ENCODE measurements at places on chromosomes 12 and 14.

DNA sequence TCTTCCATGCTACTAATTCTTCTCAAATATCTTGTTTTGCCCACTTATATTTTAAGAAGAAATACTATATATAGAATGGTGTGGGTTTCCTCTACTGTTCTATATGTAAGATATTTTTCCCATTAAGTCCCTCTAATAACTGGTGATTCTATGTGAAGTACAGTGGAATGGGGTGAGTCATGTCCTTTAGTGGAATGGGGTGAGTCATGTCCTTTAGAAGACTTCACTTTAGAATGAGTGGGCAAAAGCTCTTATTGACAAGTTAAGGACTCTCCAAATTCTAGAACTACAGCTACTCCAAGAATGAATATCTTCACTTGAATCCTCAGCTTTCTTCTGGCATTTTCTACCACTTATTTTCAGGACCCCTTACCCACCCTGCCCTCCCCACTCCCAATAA is 349.9 kb downstream of the ETNK1 start:
- no peak for DNase-seq

- no peak for DNase-seq
Observed at GRCh38 chr12:104603545-104603973, 146.8 kb downstream of the CHST11 start.

- no peak for DNase-seq
Observed at GRCh38 chr14:103611215-103611614, 17.8 kb upstream of the KLC1 start.

- DNase-seq = no peak
Observed at GRCh38 chr12:16225692-16226091, 51.8 kb downstream of the SLC15A5 start.

- no peak for DNase-seq
Observed at GRCh38 chr12:78293059-78293686, 462.5 kb downstream of the NAV3 start.

DNA sequence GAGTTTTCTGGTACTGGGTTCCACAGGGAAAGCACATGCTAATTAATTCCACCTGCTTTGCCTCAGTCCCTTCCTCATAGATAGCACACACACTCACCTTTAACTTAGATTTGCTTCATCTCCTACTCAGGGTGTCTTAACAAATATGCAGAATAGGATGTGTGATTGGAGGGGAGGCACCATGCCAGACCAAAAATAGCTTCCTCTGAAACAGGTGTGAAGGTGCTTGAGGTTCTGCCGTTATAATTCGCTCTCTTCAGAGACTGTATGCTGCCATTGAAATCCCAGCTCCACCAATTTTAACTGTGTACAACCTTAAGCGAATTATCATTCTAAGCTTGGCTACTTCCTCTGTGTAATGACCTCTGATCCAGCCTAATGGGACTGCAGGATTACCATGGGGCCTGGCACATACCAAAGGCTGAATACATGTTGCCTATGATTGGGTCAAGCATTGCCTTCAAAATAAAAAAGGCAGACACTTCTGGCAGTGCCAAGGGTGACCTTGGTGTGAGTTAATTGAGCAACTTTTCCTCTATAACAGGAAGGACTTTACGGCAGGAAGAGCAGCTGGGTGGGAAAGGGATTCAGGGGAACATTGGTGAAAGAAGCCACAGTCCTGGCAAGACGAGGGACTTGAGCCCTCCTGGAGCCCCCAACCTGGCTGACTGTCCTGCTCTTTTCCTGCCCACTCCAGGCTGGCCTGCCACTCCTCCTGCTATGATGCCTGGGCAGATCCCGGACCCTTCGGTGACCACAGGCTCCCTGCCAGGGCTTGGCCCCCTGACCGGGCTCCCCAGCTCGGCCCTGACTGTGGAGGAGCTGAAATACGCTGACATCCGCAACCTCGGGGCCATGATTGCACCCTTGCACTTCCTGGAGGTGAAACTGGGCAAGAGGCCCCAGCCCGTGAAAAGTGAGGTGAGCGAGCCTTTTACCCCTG is 9.7 kb downstream of the JDP2 start:
- no peak for DNase-seq

DNA sequence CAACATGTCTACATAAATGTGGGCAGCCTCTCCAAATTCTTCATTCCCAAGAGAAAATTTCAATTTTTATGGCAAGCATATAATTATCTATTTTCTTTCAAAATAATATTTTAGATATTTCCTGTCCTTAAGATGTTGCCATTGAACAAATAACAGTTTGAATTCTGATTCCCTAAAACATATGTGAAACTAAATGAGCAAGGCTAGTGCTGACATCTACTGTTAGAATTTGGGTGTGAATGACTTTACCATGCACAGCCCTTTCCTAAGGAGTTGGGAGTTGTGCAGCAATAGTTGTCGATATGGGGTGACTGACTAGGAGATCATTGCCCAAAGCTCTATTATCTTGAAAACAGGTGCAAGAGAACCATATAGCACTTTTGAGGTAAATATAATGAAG is 108.2 kb upstream of the SLC38A4 start:
- DNase-seq = peak; percentile 3

DNA sequence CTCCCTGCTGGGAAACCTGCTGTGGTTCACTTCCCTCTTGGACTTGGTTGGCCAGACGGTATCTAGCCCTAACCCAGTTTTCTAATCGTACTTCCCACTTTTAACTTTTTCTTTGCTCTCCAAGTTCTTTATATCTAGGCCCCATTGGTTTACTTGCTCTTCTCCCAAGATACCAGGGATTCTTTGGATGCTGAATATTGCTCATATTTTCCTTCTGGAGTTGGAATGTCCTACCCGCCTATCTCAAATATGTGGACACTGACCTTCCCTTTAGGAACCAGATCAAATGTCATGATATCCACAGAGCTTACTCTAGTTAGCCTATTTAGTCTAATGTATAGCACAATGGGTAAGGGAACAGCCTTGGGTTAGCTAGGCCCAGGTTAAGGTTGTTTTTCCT is 228.6 kb downstream of the DACT1 start:
- no peak for DNase-seq

GRCh38 chr14:77691259-77691658 is 16.6 kb downstream of the ALKBH1 start:
- DNase-seq = no peak

DNA sequence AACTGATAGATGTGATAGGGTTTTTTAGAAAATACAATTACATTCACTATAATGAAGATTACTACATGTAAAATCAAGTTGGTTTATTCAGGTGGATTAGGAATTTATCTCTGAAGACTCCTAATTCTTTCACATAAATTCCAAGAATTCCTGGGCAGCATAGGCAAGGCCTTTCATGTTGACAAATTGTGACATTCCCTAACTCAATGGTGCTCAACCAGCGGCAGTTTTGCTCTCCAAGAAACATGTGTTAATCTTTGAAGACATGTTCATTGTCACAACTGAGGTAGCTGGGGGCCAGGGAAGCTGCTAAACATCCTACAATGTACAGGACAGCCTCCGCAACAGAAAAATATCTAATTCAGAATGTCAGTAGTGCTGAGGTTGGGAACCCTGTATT is 46.3 kb downstream of the PTPRQ start:
- DNase-seq = no peak

- DNase-seq = peak; percentile 35
Observed at GRCh38 chr14:75562089-75562488, 16.3 kb upstream of the FLVCR2 start.

- DNase-seq = no peak
Observed at GRCh38 chr12:116693286-116694227, 44.3 kb downstream of the SPRING1 start.

DNA sequence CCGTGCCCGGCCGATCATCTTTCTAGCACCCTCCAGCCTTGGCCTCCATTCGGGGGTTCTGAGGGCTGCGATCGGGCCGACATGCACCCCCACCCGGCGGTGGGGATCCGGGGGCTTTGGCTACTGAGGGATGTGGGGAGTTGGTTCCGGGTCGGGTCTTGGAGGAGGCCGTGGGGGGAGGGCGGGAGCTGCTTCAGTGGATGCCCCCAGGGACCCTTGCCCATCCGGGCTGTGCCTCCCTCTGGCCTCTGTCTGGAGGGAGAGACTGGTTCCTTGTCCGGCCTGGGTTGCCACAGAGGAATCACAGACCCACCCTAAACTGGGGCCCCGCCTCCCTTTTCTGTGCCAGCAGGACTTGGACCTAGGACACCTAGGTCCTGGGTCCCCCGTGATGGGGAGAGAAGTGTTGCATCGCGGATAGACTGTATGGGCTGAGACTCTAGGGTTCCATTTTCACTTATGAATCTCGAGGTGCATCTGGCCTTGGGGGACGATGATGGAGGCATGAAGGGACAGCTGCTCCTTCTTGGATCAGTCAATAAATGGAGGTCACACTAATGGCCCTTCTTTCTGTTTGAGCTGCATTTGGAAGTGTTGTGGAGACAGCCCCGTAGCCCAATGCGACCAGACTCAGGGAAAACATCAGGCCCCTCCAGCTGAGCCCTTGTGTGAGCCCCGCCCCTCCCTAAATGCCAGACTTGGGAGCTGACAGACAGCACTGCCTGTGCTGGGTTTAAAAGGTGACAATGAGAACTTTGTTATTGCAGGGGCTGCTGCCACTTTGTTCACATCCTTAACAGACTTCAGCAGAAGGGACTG is 577 bp downstream of the DTX3 start:
- no peak for DNase-seq

DNA sequence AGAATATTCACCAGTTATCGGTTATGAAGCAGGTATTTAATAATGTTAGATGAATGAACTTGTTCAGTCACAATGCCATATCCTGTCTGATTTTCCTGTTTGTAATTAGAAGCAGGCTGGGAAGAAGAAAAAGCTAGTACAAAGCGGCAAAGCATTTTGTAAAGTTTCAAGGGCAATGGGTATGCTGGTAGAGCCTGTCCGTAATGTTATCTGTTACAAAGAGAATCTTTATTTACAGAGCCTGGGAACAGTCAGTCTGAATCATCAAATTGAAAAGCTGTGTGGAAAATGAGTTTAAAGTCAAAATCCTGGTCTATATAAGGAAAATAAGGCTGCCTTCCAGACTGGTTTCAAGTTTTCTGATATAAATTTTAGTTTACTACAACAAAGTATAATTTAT is 40.5 kb downstream of the PARP11 start:
- no peak for DNase-seq

- DNase-seq = no peak
Observed at GRCh38 chr12:39772821-39773259, 153.2 kb upstream of the ABCD2 start.

- DNase-seq = no peak
Observed at GRCh38 chr14:62209287-62209899, 447.2 kb downstream of the SNAPC1 start.

- DNase-seq = peak; percentile 10
Observed at GRCh38 chr14:102200690-102201352, 61.1 kb downstream of the WDR20 start.

DNA sequence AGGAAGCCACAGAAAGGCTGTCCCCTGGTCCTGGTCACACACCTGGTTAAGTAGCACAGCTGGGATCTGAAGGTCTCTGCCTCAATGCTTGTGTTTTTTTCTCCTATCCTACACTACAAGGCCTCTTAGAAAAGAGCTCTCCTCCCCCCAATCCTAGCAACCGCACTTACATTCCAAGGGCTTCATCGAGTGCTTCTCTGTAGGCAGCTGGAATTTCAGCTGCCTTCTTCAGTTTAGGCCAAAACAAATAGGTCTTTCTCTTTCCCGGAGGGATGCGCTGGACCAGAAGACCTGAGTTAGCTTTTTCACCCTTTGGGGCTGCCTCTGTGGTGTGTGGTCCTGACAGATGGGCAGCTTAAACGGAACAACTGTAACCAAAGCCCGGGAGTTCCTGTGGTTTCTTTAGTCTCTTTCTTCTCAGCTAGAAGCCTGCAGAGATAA is 109.7 kb downstream of the GPATCH2L start:
- no peak for DNase-seq

DNA sequence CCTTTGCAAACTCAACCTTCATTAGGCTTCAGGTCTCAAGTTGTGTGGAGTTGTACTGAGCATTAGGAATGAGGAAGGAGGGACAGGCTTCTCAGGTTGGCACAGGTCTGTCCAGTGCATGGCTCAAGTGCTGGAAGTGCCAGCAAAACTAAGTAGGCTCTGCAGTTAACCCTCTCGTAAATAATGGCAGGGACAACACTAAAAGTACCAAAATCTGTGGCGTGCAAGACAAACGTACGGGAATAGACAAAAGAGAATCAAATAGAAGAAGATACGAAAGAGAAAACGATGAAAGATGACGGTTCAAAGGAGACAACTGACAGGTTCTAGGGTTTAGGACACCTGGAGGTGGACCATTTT is 612 bp downstream of the TRAPPC6B start:
- DNase-seq = no peak

DNA sequence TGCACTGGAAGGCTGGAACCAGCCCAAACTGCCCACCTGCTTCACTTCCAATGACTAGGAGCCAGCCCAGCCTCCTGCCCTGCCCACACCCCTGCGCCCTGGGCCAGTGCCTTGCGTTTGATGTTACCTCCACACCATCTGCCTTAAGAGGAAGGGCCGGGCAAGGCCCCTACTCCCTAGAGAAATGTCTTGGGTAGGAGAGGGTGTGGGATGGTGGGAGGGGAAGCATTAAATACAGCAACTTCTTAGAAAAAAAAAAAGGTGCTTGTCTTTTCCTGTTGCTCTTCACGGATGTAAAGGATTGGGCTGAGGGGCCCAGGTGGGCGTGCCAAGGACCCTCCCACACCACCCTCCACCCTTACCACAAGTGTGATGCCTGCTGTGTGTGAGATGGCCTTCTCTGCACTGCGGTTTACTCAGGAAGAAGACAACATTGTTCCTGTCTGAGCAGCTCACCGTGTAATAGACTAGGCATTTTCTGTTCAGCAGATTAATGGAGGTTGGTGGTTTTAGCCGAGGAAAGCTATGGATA is 99.9 kb downstream of the NINJ2 start:
- peak; percentile 75 for DNase-seq

GRCh38 chr12:94304566-94305061 is 155.1 kb downstream of the CEP83 start:
- DNase-seq = no peak

- no peak for DNase-seq
Observed at GRCh38 chr12:2735432-2735831, 59.3 kb upstream of the FKBP4 start.

- DNase-seq = no peak
Observed at GRCh38 chr14:56752428-56752827, 57.9 kb downstream of the OTX2 start.

DNA sequence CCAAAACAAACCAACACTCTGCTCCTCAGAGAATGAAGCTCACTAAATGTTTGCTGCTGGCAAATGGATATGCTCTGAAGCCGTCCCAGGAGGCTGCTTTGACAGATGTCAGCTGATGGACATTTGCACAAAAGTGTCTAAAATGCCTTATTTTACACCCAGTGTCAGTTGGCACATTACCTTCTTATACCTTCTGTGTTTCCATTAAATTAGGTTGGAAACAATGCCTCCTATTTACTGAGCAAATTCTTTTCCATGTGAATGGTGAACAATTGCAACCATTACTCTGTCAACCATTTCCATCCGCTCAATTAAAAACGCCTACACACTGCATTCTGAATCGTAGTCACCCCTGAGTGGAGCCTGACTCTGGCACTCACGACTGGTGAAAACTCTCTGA is 1679.9 kb upstream of the FLRT2 start:
- DNase-seq = no peak

DNA sequence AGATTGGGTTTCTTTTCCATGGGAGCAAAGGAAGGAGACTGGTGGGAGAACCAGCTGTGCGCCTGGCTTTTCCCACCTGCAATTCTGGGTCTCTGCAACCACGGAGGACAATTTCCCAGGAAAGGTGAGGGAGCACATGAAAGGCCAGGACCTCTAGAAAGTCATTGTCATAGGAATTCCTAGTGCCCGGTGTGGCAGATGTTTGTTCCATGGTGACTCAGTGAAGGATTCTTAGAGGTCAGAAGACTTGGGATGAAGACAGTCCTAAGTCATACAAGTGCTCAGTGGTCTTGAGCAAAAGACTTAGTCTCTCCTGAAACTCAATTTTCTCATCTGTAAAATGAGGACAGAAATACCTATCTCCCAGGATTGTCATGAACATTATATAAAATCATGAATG is 51.3 kb downstream of the KCNA5 start:
- no peak for DNase-seq
